RWPE1 (cell line): ENCODE measurements at places on chromosomes 1 and 21.

GRCh38 chr1:61370177-61370912 is 288.0 kb downstream of the NFIA start:
- DNase-seq: no peak

DNA sequence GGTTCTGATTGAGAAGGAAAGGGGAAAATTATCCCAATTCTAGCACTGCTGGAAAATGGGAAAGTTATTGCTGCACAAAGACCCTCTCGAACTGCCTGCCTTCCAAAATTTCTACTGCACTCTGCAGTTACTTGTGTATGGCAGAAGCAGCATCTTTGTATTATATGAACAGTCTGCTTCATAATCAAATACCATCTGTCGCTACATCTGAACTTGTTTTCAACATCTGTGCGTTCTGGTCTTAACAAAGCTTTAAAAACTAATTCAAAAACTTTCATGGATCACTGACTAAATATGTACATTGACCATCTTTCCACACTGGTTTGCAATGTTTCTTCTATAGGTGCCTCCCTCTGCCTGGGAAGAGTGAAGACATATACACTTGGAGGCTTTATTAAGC is 79.2 kb downstream of the PROX1 start:
- DNase-seq: no peak

- no peak for DNase-seq
These were observed 66.5 kb upstream of the RCC1 start for GRCh38 chr1:28439320-28439719.

DNA sequence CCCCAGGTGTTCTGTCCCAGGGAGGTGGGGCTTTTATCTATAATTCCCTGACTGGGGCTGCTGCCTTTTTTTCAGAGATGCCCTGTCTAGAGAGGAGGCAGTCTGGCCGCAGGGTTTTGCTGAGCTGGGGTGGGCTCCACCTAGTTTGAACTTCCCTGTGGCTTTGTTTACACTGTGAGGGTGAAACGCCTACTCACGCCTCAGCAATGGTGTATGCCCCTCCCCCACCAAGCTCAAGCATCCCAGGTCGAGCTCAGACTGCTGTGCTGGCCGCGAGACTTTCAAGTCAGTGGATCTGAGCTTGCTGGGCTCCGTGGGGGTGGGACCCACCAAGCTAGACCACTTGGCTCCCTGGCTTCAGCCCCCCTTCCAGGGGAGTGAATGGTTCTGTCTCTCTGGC is 124.3 kb downstream of the CENPF start:
- no peak for DNase-seq

DNA sequence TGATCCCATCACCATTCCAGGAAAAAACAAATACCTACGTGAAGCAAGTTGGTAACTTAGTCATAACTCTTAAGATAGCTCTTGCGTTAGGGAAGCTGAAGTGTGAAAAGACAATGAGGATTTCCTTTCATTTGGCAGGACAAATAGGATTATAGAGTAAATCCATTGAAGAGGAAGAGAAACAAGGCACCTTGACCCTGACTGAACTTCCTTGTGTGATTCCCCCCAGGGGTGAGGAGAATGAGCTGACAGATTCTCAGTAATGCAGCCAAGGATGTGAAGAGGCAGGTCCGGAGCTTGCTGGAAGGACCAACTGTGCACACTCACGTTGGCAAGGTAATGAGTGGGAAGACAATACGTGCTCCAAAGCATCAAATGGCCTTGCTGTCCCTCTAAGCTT is 55.0 kb upstream of the HMCN1 start:
- no peak for DNase-seq

DNA sequence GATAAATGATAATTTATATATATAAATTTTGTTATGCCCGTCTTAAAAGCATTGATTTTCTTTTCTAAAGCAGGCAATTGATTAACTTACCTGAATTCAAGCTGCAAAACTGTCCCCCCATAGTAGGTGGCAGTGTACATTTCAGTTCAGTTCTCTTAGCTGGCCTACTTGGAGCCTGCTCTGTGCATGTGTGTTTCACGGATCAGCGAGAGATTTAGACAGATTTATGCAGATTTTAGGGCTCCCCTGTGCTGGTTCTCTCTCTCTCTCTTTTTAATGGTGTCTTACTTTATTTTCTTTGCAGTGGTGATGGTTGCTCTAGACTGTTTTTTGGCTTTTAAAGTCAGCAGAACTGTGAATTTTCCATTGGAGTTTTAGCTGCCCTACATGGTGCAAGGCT is 30.7 kb downstream of the CLIC4 start:
- no peak for DNase-seq

DNA sequence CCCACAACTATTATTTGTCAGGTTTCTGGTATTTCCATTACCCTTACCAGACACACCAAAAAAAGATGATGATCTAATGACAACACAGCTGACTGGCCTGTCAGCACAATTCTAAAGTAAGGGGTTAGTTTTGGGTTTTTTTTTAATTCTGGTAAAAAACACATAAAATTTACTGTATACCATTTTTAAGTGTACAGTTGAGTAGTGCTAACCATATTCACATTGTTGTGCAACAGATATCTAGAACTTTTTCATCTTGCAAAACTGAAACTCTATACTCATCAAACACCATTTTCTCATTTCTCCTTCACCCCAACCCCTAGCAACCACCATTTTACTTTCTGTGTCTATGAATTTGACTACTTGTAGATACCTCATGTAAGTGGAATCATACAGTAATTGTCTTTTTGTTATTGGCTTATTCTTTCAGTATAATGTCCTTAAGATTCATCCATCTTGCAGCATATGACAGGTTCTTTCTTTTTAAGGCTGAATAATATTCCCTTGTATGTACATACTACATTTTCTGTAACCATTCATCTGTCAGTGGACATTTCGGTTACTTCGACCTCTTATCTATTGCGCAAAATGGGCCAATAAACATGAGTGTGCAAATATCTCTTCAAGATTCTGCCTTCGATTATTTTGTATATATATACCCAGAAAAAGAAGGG is 29.8 kb downstream of the ARNT start:
- no peak for DNase-seq

GRCh38 chr1:161973924-161974845 is 49.5 kb downstream of the OLFML2B start:
- DNase-seq: no peak

GRCh38 chr1:26132128-26132833 is 20.7 kb downstream of the PDIK1L start:
- DNase-seq: no peak

DNA sequence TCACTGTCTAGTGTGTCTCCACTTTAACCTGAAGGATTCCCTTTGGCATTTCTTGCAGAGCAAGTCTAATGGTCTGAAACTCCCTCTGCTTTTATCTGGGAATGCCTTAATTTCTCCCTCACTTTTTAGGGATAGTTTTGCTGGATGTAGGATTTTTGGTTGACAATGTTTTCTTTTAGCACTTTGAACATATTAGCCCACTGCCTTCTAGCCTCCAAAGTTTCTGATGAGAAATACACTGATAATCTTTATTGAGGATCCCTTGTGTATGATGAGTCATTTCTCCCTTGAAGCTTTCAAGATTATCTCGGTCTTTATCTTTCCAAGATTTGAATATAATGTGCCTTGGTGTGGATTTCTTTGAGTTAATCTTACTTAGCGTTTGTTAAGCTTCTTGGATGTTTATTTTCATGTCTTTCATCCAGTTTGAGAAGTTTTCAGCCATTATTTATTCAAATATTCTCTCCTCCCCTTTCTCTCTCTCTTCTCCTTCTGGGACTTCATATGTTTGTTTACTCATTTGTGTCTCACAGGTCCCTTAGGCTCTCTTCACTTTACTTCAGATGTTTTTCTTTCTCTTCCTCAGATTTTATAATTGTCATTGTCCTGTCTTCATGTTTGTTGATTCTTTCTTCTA is 53.1 kb downstream of the STYXL2 start:
- no peak for DNase-seq

- peak; percentile 30 for DNase-seq
These were observed 176.3 kb upstream of the ZNHIT6 start for GRCh38 chr1:85884372-85885035.
